ENCODE measurements at places on chromosomes 6 and 20.
A peak's percentile ranks its signal among the peaks of the same experiment; 100 is the strongest.

DNA sequence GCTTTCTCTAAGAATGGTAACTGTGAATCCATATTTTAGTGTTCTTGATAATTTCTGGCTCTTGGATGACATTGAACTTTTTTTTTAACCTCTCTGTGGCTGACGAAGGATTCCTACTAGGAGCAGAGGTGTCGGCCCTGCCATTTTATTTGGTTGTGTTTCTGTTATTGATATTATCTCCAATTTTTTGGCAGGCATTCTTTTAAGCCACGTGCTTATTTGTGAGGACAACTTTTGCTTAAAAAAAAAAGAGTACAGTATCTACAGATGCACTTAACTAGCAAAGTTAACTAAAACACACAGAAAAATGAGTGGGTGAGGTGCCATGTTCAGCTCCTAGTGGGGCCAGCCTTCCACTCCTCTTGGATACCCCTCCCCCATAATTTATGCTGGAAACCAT lies 1.1 kb downstream of the FANCE start:
- DNase-seq: no peak

- DNase-seq: no peak
Observed at GRCh38 chr20:51418137-51418529, 124.4 kb downstream of the NFATC2 start.

DNA sequence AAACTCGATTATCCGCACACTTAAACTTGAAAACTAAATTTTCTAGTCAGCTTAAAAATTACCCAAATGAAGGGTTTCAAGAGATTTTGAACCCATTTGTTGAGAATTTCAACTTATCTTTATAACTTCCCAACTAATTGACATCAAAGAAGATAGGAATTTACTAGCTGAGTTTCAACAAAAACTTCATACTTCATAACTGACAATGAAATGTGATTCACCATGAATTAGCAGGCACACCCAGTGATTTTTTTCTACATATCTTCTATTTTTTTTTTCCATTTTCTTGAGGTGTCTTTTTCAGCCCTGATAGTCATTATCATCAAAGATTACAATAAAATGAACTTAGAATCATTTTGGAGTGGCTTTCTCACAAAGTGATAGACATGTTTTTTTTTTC lies 26.7 kb downstream of the TNFAIP3 start:
- DNase-seq: no peak

GRCh38 chr6:109610590-109610989 lies 80.4 kb downstream of the AK9 start:
- no peak for DNase-seq

- DNase-seq: peak; percentile 42
Observed at GRCh38 chr6:111087871-111088667, 766 bp downstream of the SLC16A10 start.

DNA sequence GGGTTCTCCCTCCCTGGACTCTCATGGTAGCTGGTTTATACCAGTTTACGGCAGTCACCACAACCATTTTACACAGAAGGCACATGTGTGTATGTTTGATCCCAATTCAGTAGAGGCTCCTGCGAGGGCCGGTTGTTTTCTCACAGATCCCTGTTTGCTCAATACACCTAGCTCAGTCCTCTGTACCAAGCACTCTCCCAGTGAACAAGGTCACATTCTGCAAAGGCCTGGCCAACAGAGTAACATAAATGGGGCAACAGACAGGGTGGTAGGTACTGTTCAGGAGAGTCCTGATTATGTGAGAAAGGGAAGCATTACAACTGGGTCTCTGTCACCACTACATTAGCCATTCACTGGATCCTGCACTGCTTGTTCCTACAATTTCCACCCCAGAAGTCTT lies 84.4 kb downstream of the ELOVL5 start:
- DNase-seq: no peak

- DNase-seq: peak; percentile 0
Observed at GRCh38 chr6:93454533-93454932, 35.2 kb upstream of the EPHA7 start.

DNA sequence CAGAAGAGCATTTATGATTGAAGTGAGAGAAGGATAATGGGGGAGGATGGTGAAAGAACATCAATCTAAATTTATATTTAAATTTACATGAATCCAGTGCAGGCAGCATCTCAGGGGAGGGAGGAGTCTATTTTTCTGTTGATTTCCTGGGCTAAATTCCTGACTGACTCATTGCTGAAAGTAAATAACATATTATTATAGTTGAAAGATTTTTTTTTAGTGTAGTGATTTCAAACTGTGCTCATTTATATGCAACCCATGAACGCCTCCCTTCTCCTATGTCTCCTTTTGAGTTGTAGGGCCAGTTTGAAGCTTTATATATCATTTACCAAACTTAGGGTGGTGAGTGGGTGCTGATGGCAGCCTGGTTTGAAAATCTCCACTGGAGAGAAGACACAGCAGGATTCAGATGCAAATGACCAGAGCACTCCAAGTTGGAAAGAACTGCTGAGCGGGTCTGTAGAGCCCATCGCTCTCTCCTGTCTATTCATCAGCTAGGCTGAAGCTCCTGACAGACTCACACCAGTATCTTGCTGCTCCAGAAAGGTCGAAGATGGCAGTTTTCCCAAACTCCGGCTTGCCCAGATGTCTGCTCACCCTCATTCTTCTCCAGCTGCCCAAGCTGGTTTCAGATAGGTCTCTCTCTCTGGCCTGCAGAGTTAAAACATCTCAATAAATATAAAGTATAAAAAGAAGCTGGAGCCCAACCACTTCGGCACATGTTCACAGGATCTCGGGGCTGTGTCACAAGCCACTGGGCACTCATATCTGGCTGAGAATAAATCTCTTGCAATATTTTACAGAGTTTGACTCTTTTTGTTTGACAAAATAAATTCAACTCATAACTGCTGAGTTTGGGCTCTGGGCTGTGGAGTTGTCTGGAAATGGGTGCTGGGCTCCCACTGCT lies 18.3 kb downstream of the BTN2A1 start:
- no peak for DNase-seq

- no peak for DNase-seq
Observed at GRCh38 chr6:166318649-166319600, 10.7 kb upstream of the PRR18 start.

DNA sequence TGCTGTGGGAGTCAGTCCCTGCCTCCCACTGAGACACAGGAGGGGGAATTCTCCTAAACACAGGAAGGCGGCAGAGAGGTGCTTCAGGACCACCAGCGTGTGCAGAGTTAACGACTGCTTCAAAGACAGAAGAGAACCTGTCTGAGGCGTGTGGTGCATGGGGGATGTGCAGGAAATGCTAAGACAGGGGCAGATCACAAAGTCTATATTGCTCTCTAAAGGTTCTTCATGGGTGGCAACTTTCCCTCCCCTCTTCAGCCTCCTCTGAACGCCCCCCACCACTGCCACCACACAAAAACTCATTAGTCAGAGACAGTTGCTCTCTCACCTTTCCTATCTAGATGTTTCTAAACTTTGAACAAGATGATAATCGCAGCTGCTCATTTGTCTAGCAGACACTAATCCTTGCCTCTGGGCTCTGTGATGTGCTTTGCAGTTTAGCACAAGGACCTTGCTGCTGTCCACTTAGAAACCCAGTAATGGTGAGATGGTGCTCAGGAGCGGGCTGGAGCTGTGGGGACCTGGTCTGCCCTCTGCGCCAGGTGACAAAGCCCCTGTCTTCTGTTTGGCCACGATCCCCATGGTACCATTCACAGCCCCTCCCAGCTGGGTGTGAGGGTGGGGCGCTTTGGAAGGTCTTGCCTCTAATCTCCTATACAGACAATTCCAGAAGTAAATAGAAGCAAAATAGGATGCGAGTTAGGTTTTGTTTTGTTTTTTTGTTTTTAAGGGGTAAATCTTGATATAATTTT lies 219.6 kb downstream of the NRN1 start:
- no peak for DNase-seq

DNA sequence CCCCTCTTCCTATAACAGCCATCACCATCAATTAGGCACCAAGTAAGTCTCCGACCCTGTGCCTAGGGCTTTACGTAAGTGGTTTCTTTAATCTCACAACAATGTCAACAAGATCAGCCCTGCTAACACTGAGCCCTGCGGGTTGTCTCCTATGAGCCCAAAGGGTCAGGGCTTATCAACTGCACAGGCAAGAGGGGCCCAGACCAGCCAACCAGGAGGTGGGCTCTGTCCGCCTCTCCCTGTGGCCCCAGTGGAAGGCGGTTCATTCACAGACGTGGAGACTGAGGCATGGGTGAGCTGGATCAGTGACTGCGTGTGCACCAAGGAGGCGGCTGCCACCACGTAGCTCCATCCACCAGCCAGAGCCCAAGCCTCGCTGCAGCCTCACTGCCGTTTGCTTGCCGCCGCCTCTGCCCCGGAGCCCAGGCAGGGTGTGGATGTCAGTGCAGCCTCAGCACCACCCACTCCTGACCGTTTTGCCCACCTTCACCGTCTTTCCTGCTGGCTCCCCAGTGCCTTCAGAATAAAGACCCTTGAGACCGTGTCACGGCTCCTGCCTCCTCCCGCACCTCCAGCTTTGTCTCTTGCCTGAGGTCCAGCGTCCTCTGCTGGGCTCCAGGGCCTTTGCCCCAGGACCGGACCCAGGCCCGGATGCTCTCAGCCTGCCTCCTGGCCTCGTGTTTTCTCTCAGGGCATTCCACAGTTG lies 78.7 kb downstream of the DLL1 start:
- DNase-seq: no peak

DNA sequence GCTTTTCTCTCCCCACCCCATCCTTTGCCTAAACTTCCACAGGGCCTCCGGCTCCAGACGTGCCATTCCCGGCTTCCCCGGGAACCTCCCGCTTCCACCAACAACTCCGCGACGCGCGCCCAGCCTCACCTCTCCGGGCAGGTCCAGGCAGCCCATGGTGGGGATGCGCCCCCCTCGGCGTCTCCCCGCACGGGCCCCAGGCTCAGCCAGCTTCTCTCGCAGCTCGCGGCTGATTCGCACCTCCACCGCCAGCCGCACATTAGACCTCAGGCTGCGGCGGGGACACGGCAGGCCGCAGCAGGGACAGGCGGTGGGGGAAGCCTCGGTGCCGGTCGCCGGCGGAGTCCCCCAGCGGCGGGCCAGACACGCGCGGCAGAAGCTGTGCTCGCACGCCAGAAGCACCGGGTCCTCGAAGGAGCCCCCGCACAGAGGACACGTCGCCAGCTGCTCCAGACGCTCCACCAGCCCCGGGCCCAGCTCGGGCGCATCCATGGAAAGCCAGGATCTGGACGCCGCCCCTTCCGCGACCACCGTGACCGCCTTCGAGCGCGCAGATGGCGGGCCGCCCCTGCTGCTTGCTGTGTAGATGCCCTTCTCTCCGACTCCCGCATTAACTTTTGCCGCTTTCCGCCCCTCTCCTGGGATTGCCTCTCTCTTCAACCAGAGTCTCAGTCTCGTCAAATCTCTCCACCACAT lies at the start of gene RNF39:
TSS of gene RNF39 (minus strand) at position 676 of the 696 bp plus-strand sequence. CDS start at position 492, 184 bp downstream.
- DNase-seq: no peak

- DNase-seq: no peak
Observed at GRCh38 chr20:41627611-41628244, 9.6 kb upstream of the CHD6 start.

- peak; percentile 41 for DNase-seq
Observed at GRCh38 chr20:43404878-43405277, 52.8 kb upstream of the SRSF6 start.

DNA sequence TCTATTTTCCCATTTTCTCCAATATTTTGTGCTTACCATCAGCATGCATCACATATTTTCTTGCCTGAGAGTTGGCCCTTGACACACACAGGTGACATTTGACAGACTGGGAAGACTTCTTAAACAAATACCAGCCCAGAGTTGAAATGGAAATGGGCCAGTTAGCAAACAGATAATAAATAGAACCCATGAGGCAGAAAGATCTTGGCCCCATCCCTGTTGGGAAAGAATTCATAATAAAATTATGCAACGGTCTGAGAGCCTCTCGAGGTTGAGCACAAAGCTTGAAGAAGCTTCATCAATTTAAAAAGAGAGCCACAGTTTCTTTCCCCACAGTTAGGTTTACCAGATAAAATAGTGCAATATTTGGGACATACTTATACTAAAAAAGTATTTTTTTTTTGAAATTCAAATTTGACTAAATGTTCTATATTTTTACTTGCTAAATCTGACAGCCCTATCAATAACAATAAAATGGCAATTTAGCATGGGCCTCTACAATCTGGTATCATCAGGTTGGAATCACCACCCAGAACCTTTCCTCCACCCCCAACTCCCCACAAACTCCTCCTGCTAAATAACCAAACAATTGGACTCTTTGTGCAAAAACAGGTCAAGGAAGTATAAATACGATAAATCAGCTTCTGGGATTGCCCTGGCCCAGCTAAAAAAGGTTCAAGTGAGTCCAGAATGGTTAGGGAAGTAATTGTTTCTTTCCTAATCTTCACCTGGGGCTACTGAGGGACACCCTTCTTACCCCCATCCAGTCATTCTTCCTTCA lies 129.8 kb downstream of the CD164 start:
- DNase-seq: no peak

DNA sequence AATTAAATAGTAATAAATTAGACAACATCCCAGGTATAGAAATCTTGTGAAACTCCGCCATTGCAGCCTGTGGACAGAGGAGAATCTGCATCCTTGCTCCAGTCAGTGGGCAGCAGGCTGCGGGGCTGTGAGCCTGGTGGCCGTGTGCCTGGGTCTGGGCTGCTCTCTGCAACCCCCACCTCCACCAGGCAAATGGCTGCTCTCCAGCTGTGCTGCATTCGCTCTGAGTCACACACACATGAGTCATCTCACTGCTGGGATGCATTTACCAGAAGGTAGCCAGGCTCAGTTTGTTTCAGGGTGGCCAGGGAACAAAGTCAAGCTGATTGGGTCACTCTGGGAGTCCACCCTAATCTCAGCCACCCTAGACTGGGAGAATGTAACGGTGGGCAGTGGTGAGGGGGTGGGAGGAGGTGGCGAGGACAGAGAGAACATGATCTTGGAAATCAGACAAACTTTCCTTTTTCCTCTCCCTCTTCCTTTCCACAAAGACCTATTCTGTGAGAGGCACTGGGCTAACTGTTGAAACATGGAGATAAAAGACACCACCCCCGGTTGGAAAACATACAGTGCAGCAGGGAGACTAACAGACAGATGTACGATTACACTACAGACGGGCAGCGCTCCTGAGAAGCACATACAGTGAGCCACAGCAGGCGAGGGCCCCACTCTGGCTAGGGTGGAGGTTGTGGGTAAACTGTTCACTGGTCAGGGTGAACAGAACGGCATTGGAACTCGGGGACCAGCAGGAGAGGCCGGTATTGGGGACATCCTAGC lies 59.2 kb downstream of the TRAM2 start:
- peak; percentile 47 for DNase-seq

DNA sequence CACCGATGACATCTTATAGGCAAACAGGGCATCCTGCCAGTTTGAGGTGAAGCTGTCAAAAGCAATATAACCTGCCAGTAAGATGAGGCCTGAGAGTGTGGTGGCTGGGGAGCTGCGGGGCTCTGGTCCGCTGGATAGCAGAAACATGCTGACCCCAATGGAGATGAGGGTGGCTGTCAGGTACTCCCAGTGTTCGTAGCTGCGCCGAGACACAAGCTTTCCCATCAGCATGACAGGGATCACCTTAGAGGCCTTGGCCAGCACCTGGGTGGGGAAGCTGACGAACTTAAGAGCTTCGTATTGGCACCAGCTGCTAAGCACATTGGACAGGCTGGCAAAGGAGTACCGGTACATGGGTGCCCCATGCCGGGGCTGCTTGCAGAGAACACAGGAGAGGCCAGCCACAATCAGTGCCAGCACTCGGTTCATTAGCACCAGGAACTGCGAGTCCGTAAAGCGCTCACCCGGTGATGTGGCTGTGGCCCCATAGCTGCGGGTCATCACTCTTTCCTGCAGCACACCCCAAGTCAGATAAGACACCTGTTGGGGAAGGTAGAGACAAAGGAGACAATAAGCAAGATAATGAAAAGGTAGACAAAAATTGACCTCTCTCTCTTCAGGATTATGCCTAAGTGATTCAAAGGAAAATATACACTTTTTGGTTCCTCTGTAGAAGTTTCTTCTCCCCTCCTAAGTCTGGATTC lies 2.1 kb downstream of the SLC35B2 start:
- DNase-seq: no peak

All from HuH-7 (cell line).